ENCODE measurements at places on chromosomes 3 and 15. TPM values are rescaled to one million over a fixed set of nuclear protein-coding genes. Genes with fewer than 3 reads are reported as not detected.

Gene POPDC2
- 1.7 TPM for total RNA-seq

DNA sequence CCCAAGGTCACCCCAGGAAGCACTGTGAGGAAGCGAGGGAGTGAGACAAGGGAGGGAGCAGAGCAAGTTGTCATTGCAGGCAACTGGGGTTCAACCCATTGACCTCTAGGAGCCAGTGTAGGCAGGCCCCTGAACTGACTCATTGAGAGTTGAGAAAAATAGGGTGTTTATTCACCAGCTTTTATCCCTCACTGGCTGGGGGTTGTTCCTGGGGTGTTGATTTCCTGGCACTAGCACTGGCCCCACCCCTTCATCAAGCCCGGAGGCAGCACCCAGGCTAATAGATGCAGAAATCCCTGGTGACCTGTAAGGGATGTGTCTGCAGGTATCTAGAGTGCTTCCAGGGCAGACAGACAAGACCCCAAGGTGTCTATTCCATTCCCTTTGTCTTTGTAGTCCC, 183.9 kb downstream of the ARRDC4 start:
- no peaks in the 10 kb centered on the region for H3K36me3 ChIP-seq
- peaks cover 2% of the 10 kb centered on the region for H3K27me3 ChIP-seq
- no peak overlapping the region for H3K4me3 ChIP-seq
- H3K4me1 ChIP-seq = peaks cover 3% of the 10 kb centered on the region
- H3K27ac ChIP-seq = no peak overlapping the region

Gene HIGD2B
- not detected for total RNA-seq

Gene KLHL6
- total RNA-seq = 41.2 TPM

DNA sequence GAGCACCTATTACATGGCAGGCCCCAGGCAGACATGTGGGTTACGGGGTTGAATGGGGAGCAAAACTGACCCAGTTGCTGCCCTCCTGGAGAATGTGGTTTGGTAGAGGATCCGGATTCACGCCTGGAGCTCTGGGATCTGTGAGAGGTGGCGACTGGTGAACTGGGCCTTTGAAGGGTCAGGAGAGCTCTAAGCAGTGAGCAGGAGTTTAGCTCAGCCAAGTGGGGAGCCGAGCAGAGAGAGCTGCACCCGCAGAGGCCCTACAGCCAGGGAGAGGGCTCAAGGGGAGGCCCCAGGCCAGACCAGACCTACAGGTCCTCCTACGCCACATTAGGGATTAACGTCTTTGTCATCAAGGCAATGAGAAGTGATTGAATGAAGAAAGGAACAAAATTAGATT, 179.8 kb upstream of the TLE3 start:
- H3K36me3 ChIP-seq = no peaks in the 10 kb centered on the region
- no peak overlapping the region for H3K27ac ChIP-seq
- no peak for DNase-seq
- no peak overlapping the region for H3K4me3 ChIP-seq
- H3K27me3 ChIP-seq = no peaks in the 10 kb centered on the region

- H3K4me3 ChIP-seq = peak overlapping the region; percentile 84
- peaks cover 45% of the 10 kb centered on the region for H3K4me1 ChIP-seq
- H3K36me3 ChIP-seq = peaks cover 18% of the 10 kb centered on the region
- H3K27ac ChIP-seq = peak overlapping the region; percentile 83
- H3K27me3 ChIP-seq = peaks cover 35% of the 10 kb centered on the region
- no peak for DNase-seq
Measured at GRCh38 chr3:158110658-158111018, 749 bp downstream of the RSRC1 start.

Gene NMNAT3
- total RNA-seq = 0.94 TPM

DNA sequence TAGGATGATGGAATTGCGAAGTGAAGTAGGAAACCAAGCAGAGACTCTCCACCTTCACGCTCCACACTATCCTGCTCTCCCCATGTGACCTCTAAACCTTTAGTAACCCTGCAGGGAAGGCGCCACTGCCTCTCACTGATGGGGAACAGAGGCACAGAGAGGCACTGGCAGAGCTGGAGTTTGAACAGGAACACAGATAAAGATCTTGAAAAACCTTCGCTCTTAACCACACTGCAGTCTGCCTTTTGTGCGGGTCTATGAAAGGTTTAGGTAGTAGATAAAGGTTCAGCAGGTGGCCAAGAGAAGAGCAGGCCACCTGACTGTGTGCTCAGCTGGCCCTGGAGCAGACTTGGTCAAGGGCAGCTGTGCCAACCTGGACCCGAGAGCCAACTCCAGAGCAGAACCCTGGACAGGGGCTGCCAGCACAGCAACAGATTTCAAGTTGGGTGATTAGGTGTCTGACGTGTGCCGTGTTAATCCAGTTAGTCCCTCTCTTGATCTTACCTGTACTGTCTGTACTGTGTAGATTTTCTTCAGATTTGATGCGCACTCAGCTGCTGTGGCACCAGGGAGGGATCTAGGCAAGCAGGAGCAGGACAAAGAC, 15.2 kb downstream of the EIF4E3 start:
- H3K27ac ChIP-seq = peak overlapping the region; percentile 55
- no peaks in the 10 kb centered on the region for H3K27me3 ChIP-seq
- no peak for DNase-seq

DNA sequence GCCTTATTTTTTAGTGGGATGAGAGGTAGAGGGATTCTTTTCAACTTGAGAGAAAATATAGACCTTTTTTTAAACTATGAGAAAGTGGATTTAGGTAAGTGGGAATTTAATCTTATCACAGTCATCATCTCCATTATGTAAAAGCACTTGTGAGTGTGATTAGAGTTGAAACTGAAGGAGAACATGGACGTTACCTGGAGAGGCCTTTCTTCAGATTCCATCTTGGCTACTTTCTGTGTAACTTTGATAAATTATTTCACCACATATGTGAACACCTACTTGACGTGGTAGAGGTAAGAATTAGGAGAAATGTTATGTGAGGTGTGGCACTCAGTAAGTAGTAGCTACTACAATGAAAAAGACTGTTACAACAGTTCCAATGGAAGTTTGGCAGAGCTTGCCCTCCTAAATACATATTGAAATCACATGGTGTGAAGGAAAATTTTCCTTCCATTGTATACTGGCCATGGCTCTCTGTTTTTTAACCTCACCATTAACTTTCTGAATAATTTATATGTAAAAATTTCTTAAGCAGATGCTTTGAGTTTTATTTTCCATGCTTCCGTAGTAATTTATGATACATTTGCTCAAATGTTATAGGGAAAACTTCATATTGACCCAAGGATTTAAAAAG, 193.3 kb downstream of the FNDC3B start:
- DNase-seq = no peak
- H3K27me3 ChIP-seq = no peaks in the 10 kb centered on the region
- H3K36me3 ChIP-seq = peaks cover 4% of the 10 kb centered on the region
- H3K27ac ChIP-seq = no peak overlapping the region
- H3K4me1 ChIP-seq = no peaks in the 10 kb centered on the region

- no peaks in the 10 kb centered on the region for H3K4me1 ChIP-seq
- H3K4me3 ChIP-seq = no peak overlapping the region
- no peak overlapping the region for H3K27ac ChIP-seq
- no peaks in the 10 kb centered on the region for H3K27me3 ChIP-seq
Measured at GRCh38 chr3:3875491-3875890, 76.3 kb downstream of the LRRN1 start.

Gene ENTPD3
- total RNA-seq = not detected

- peak; percentile 1 for DNase-seq
- no peaks in the 10 kb centered on the region for H3K36me3 ChIP-seq
- H3K27ac ChIP-seq = no peak overlapping the region
- peaks cover 12% of the 10 kb centered on the region for H3K27me3 ChIP-seq
- no peak overlapping the region for H3K4me3 ChIP-seq
Measured at GRCh38 chr3:138084196-138084595, 31.2 kb downstream of the DZIP1L start.

DNA sequence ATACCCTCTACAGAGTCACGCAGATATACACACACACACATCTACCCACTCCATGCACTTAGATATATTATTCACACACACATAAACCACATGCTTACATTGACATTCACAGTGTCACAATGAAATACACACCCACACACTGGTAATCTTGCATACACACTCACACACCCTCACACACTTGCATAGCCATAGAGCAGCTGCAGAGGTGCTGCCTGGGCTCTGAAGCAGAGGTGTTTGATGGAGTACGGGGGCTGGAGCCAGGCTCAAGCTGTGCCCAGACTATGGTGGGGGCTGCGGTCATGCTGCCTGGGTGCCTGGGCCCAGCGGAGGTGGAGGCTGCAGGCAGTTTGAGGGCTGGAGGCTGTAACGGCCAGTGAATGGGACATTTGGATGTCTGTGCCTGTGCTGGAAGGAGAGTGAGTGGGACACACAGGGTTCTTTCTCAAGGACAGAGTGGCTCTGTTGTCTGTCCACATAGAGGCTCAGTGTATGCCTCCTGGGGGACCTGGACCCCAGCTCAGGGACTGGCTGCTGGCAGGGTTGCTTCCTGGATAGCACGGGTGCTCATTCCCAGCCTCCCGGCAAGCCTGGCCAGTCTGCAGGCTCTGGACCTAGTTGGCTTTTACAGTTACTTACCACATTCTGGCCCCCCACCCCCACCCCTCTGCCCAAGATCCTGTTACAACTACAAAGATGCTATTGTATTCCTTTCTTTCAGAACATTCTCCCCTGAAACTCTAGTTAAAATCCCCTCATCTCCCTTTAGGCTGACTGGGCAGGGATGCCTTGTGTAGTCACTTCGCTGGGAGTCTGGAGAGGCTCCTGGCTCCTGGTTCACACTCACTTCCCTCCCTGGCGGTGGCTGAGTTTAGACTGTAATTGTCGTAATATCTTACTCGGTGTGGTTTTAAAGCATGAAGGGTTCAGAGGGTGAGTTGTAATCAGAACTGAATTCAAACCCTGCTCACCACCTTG, 12.5 kb downstream of the GASK1A start:
- no peaks in the 10 kb centered on the region for H3K4me1 ChIP-seq
- no peaks in the 10 kb centered on the region for H3K27me3 ChIP-seq
- no peaks in the 10 kb centered on the region for H3K36me3 ChIP-seq
- no peak overlapping the region for H3K27ac ChIP-seq
- H3K4me3 ChIP-seq = no peak overlapping the region

Gene CXCR6
- total RNA-seq = 18.0 TPM

Gene BFSP2
- total RNA-seq = 0.33 TPM

GRCh38 chr3:32850636-32851035, 32.8 kb downstream of the TRIM71 start:
- H3K27me3 ChIP-seq = peaks cover 9% of the 10 kb centered on the region
- H3K4me3 ChIP-seq = no peak overlapping the region
- no peak overlapping the region for H3K27ac ChIP-seq

- no peaks in the 10 kb centered on the region for H3K4me1 ChIP-seq
- no peak for DNase-seq
- peaks cover 1% of the 10 kb centered on the region for H3K27me3 ChIP-seq
- no peak overlapping the region for H3K4me3 ChIP-seq
- no peak overlapping the region for H3K27ac ChIP-seq
Measured at GRCh38 chr3:99534951-99535704, 103.3 kb upstream of the COL8A1 start.

- H3K36me3 ChIP-seq = no peaks in the 10 kb centered on the region
- no peaks in the 10 kb centered on the region for H3K4me1 ChIP-seq
- H3K27me3 ChIP-seq = peaks cover 10% of the 10 kb centered on the region
Measured at GRCh38 chr3:50211930-50212329, 6.9 kb downstream of the SLC38A3 start.

DNA sequence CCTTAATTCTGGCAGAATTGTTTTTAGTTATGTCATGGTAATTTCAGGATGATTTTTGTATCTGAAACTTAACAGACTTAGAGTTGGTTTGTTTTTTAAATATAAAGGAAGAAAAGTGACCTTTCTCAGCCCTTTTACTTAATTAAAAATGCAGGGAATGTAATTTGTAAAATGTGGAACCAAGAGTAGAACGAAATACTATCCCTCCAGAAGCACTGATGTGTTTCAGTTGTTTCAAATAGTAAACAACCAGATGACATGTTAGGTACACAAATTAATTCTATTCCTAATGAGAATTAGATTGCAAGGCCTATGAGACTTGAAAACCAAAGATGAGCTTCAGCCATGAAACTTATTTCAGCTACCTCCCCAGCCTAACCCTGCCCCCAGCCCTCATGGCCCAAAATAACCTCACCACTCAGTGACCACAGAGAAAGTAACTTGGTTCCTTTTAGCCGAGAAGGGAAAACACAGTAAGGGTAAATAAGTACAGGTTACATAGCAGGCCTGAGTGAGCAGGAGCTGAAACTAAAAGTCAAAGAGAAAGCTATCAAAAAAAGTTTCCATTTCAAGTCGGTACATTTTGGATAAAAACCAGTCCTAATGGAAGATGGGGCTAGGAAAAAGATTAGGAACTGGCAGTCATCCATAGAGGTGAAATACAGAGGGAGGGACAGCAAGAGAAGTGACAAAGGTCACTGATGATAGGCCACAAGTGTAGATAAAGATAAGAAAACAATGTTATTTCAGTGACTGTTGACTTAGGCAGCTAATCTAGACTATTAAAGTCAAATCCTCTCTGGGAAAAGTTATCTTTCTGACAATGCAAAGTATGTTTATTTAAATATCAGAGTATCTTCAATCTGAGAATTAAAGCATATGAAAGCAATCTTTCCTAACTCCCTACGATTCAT, 23.2 kb downstream of the SENP8 start:
- H3K4me1 ChIP-seq = no peaks in the 10 kb centered on the region
- no peaks in the 10 kb centered on the region for H3K36me3 ChIP-seq
- no peak overlapping the region for H3K4me3 ChIP-seq

Gene FBXW12
- not detected for total RNA-seq

DNA sequence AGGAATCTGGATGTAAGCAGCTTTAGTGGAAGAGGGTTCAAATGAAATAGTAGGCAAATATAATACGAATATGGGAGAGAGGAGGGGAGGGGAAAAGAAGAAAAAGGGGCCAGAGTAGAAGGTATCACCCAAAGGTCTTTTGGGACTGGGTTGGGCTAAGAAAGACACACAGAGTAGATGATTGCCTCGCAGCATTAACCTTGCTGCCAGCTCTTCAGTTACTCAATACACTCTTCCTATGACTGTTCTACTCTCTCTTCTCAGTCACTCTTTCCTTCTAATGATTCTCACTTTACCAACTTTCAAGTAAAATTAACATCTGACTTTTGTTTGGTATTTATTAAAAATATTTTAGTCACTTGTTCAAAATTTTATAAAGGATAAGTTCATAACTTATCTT, 52.8 kb downstream of the CLASP2 start:
- DNase-seq = no peak
- H3K4me3 ChIP-seq = no peak overlapping the region
- H3K27ac ChIP-seq = no peak overlapping the region
- peaks cover under 1% of the 10 kb centered on the region for H3K4me1 ChIP-seq
- peaks cover 22% of the 10 kb centered on the region for H3K36me3 ChIP-seq

Gene TERB2
- not detected for total RNA-seq

Gene SLC28A1
- total RNA-seq = not detected

Gene SKOR1
- total RNA-seq = 0.29 TPM

Gene MST1
- 10.0 TPM for total RNA-seq
